ENCODE measurements at places on chromosomes 5 and 9. TPM values are rescaled to one million over a fixed set of nuclear protein-coding genes. Genes with fewer than 3 reads are reported as not detected.
A peak's percentile ranks its signal among the peaks of the same experiment; 100 is the strongest.

DNA sequence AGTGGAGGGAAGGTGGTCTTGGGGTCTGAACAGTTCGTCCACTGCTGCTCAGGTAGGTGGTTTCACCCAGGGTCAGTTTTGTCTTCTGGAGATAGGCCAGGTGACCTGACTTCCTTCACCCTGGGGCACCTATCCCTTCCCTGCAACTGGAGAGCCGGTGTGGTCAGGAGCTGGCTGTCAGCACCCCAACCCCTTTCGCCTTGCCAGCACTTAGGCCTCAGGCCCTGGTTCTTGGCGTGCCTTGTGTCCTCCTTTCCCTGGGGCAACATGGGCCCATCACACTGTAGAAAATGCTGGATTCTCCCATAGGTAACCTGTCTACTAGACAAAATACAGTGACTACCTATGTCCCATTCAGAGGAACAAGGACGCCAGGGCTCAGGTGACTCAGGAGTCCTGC lies 13.1 kb downstream of the PROP1 start:
- no peak for ATAC-seq

- ATAC-seq = no peak
Measured at GRCh38 chr9:653421-653820, 188.1 kb upstream of the DMRT1 start.

- peak; percentile 61 for ATAC-seq
Measured at GRCh38 chr5:177446200-177447065, at the start of gene PRR7. Gene PRR7 (plus strand): TSS chr5:177446814. CDS start chr5:177455068, 8,254 bp downstream.

DNA sequence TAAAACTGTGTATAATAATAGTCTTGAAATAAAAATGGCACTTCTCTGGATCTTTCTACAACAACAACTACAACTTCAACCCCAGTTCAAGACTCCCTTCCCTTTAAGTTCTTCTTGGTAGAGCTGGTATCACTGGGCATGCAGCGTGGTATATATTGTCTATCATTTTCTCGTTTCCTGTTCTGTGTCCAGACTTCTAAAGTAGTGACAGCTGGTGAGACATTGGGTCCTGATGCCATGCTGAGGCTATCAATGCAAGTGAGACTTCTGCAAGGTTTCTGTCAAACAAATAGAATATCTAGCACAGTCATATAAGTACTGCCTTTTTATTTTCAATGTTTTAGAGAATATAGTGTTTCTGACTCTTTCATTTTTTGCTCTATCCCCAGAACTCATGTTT lies 123.0 kb upstream of the GRIN3A start:
- no peak for ATAC-seq

DNA sequence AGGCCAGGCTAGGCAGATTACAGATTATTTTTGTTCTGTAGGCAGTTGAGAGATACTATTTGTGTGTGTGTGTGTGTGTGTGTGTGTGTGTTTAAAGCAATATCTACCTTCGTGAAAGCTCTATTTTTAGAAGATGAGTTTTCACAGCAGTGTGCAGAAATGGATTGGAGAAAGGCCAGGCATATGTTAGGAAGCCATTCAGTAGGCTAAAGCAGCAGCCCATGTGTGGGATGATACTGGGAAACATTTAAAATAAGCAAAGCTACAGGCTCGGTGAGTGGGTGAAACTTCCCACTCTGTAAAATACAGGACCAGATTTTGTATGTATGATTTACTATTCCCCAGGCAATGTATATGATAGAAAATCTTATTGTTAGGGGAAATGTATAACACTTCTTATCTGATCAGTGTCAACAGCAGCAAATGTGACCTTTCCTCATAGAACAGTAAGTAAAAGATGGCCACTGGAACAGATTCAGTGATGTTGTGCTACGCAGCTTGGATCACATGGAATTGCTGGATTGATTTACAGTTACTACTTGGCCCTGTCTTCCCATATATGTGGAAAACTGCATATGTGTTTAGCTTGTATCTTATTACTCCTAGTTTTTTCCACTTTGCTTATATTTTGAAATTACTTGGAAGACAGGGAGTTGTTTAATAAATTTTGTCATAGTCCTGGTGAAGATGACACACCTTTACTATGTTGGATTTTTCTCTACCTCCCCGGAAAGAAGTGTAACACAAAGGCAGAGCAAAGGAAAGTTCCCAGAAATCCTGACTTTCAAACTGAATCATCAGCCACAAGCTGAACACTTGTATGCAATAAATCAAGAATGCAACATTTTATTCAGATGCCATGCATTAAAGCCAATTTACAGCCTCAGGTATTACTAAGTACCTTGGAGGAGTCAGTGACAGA lies 1077.7 kb upstream of the SEMA6A start:
- ATAC-seq = no peak

GRCh38 chr9:107982745-107983144 lies 493.2 kb upstream of the KLF4 start:
- ATAC-seq = no peak

- no peak for ATAC-seq
Measured at GRCh38 chr5:37248421-37248969, 681 bp downstream of the CPLANE1 start.

DNA sequence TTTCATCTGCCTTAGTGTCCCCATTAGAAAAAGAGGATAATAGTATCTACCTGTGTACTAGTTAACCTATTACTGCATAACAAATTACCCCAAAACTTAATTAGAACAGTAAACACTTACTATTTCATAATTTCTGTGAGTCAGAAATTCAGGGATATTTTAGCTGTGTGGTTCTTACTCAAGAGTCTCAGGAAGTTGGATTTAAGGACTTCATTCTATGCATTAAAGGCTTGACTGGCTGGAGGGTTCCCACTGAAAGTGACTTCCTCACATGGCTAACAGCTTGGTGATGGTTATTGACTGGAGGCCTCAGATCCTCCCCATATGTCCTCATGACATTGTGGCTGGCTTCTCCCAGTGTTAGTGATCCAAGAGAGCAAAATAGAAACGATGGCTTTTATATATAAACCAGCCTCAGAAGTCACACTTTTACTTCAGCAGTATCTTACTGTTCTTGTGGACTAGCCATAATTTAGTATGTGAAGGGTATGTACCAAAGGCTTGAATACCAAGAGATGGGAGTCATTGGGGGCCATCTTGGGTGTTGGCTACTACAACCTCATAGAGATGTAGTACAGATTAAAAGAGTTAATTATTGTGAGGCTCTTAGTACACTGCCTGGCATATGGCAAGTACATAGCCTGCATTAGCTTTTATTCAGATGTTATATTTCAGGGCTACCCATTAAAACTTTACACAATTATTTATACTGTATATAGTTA lies 9.9 kb downstream of the RAD23B start:
- peak; percentile 59 for ATAC-seq

GRCh38 chr5:5295351-5295750 lies 127.1 kb upstream of the ICE1 start:
- no peak for ATAC-seq

DNA sequence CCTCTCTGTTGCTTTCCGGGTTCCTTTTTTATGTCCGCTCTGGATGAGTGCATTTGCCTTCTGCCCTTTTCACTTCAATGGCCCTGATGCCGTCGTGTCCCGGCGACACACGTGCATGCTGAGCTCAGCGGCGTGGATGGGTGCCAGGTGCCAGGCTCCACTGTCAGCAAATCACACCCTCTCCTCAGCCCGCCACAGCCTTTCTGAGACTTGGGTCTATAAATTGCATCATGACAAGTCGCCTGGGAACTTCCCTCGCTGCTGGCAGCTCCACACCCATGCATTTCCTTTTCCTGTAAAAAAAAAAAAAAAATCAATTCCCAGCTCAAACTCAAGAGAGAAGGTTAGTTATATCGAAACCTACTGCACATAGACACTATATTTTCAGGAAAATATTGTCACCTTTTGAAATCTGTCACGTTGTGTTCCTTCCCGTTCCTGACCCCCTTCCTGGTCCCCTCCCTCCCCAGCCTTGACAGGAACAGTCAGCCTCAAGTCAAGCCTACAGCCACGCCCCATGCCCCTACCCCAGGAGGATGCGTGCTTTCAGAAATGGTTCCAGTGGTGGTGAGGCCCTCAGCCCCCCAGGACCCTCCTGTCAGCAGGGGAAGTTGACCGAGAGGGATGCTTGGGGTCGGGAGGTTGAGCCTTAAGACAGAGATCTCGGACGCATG lies 110.3 kb upstream of the PTCH1 start:
- peak; percentile 68 for ATAC-seq

- peak; percentile 1 for ATAC-seq
Measured at GRCh38 chr5:154756868-154757813, 2.0 kb downstream of the LARP1 start.

Gene TNFSF8
- 0.20 TPM for total RNA-seq

Gene STK32A
- 0.04 TPM for total RNA-seq

Gene PCDHGB4
- 2.8 TPM for total RNA-seq

Measured in esophagus mucosa (tissue), 1 donor.